Stimulated activated CD8-positive, alpha-beta memory T cell treated with anti-CD3 and anti-CD28 coated beads, Interleukin-4, amount 100 ng/mL, for 4 hours (primary cell): ENCODE measurements at places on chromosomes 6 and 20.

DNA sequence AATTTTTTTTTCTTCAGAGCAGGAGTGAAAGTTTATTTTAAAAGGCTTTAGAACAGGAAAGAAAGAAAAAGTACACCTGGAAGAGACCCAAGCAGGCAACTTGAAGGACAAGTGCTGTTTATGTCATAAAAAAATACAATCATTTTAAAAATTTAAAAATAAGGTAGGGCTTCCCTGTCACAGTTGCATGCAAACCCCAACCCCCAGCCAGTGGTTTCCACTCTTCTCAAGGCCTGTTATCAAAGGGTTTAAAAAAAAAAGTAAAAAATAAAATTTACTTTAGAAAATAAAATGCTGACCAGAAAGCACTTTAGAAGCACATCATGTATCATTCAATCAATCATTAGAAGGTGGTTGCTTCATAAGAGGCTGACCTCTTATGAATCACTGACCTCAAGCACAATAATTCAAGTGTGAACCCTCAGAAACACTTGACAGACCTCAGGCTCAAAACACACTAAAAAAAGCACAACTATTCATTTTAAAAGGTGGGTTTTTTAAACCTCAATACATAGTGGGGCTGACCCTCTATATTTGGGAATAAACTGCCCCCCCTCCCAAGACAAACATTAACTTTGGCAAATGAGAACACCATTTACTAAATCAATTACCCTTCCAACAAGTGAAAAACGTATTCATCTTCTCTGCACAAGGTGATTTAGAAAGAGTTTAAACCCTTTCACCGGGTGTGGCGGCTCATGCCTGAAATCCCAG lies 15.6 kb downstream of the ILRUN start:
- DNase-seq, result no peak

GRCh38 chr20:37270576-37271420 lies 9.2 kb upstream of the GHRH start:
- DNase-seq, result no peak

GRCh38 chr6:111854683-111855082 lies 18.6 kb downstream of the FYN start:
- no peak for DNase-seq

DNA sequence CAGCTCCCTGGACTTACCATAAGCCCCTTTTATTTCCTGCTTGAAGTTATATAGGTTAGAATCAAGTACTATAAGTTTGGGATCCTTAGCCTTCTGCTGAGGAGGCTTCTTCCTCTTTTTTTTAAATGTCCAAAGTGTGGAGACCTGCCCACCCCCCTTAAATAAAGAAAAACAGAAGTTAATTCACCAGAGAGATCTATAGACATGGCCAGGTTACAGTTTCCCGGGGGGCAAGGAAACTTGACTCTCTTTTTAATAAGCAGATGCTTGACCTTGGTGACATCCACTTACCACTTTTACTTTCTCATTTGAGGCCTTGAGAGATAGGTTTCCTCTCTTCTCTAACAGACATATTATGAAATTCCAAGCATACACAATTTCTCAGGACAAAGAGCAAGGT lies 88.3 kb downstream of the BMP2 start:
- DNase-seq, result no peak

DNA sequence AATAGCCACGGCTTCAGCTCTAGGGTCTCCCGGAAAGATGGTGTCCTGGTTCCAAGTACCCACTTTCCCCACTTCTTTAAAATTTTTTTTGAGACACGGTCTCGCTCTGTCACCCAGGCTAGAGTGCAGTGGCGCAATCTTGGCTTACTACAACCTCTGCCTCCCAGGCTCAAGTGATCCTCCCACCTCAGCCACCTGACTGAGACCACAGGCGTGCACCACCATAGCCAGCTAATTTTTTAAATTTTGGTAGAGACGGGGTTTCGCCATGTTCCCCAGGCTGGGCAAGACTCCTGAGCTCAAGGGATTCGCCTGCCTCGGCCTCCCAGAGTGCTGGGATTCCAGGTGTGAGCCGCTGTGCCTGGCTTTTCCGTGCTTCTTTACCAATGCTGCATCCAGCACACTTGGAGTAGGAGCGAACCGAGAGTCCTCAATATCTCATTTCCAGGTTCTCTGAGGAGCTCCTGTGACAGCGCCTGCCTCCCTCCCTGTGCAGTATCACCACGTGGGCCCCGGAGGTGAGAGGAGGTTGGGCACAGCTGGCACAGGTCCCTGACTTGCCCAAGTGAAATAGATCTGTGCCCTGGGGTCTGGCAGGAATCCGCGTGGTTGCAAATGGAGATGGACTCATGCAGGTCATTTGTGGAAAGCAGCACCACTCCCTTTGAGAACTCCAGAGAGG lies 37.3 kb downstream of the EZR start:
- DNase-seq, result no peak

DNA sequence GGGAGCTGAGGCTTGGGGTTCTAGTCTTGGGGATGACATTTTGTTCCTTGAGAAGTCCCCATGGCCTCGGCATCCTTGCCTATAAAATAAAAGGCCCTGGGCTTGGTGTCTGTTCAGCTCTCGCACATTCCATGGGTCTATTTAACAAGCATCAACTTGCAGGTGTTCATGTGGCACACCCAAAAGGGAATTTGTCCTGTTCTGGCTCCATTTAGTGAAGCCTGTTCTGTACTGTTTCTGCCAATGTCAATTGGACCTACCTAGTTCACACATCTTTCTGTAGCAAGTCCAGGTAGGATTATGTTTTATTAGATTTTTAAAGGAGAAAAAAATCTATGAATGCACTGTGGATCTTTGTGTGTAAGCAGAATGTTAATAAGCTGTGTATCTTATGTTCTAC lies 262.0 kb downstream of the HIVEP2 start:
- no peak for DNase-seq

GRCh38 chr6:33297956-33298772 lies 578 bp downstream of the RGL2 start:
- DNase-seq, result no peak

GRCh38 chr6:11366934-11367637 lies 134.6 kb upstream of the NEDD9 start:
- no peak for DNase-seq

GRCh38 chr6:163998496-163998895 lies 584.0 kb downstream of the QKI start:
- no peak for DNase-seq

DNA sequence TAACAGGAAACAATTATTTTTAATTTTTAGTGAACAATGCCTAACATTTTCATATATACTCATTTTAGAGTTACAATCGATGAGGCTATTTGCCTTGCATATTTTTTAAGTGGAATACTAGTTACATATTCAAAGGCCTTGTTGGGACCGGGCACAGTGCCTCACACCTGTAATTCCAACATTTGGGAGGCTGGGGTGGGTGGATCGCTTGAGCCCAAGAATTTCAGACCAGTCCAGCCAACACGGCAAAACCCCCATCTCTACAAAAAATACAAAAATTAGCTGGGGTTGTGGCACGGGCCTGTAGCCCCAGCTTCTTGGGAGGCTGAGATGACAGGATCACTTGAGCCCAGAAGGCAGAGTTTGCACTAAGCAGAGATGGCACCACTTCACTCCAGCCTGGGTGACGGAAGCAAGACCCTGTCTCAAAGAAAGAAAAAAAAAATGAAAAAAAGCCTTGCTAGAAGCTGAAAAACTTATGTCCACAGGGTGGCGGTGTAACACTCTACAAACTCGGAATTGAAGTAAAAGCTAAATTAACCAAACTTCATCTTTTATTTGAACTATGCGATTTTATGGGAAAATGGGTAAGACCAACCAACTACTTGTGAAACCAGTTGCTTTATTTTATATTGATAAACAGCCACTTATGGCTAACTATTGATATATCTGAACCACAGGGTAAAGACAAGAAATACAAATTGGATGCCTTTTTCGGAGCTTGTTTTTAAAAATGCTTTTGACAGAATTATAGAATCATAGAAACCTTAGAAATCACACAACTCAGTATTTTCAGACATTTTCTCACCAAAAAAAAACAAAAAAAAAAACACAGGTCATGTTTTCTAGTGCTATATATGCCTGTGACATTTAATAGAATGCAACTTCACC lies 24.1 kb upstream of the ROS1 start:
- peak; percentile 12 for DNase-seq

GRCh38 chr6:130211691-130212090 lies 11.1 kb downstream of the SAMD3 start:
- no peak for DNase-seq

- DNase-seq, result no peak
Observed at GRCh38 chr6:116438590-116439448, 22.4 kb upstream of the CALHM6 start.

- no peak for DNase-seq
Observed at GRCh38 chr6:81326881-81327561, 425.5 kb downstream of the TENT5A start.
